ENCODE measurements at places on chromosomes 12 and 14. TPM values are rescaled to one million over a fixed set of nuclear protein-coding genes. Genes with fewer than 3 reads are reported as not detected.

The GRIP1 gene
- total RNA-seq = 12.6 TPM

The KCNH3 gene
- 0.14 TPM for total RNA-seq

The RNFT2 gene
- 8.9 TPM for total RNA-seq

The RPS6KL1 gene
- 1.7 TPM for total RNA-seq

The SLC25A47 gene
- total RNA-seq = not detected

The TAS2R31 gene
- total RNA-seq = 2.2 TPM

The MSRB3 gene
- total RNA-seq = 73.0 TPM

The SIX4 gene
- 14.0 TPM for total RNA-seq

The SDR9C7 gene
- 0.17 TPM for total RNA-seq

The OR4E2 gene
- not detected for total RNA-seq
